ENCODE measurements at places on chromosomes 3 and 15.

- DNase-seq: peak; percentile 42
Measured at GRCh38 chr15:40857601-40858341, 13.9 kb downstream of the SPINT1 start.

GRCh38 chr3:191627064-191627463 lies 166.1 kb downstream of the PYDC2 start:
- peak; percentile 48 for DNase-seq

- DNase-seq: peak; percentile 51
Measured at GRCh38 chr3:133750259-133750656, 4.1 kb downstream of the TF start.

- DNase-seq: no peak
Measured at GRCh38 chr3:30314757-30315325, 291.6 kb upstream of the TGFBR2 start.

GRCh38 chr15:33236841-33237509 lies 42.5 kb upstream of the FMN1 start:
- no peak for DNase-seq

DNA sequence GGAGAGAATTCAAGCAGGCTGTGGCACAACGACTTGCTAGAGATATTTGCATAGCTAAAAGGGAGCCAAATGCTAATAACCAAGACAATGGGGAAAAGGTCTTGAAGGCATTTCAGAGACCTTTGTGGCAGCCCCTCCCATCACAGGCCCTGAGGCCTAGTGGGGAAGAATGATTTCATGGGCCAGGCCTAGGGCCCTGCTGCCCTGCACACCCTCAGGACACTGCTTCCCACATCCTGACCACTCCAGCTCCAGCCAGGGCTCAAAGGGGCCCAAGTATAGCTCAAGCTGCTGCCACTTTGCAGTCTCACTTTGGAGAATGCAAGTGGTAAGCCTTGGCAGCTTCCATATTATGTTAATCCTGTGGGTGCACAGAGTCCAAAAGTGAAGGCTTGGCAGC lies 21.5 kb upstream of the PTPN23 start:
- DNase-seq: no peak

DNA sequence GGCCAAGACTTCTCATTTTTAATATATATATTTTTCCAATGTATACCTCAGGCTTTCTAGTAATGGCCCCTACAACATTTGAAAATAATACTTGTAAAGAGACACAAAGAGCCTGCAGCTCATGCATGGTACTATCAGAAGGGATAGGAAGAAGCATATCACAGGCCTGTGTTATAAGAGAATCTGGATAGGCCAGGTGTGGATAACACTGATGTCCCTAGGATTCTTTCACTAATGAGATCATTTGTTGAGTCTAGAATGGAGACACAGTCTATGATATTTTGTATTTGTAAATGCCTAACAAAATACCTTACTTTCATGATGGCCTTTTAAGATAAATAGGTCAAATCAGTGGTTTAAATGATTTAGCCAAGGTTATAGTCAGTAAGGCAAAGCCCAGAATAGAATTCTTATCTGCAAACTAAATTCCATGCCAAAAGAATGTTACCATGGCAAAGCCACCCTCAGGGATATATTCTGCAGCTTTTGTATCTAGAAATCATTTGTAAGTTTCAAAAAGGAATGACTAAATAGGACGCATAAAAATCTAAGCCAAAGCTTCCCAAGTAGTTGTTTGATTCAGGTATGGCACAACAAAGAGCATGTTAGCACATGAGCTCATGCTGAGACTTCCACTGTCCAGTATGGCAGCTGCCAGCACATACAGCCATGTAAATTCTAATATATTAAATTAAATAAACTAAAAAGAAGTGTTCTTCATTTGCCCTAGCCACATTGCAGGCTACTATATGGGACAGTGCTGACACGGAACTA lies 10.0 kb downstream of the DCP1A start:
- no peak for DNase-seq

GRCh38 chr3:125594581-125595011 lies 701 bp downstream of the OSBPL11 start:
- no peak for DNase-seq

- DNase-seq: no peak
Measured at GRCh38 chr3:25604107-25604805, 60.5 kb downstream of the TOP2B start.

DNA sequence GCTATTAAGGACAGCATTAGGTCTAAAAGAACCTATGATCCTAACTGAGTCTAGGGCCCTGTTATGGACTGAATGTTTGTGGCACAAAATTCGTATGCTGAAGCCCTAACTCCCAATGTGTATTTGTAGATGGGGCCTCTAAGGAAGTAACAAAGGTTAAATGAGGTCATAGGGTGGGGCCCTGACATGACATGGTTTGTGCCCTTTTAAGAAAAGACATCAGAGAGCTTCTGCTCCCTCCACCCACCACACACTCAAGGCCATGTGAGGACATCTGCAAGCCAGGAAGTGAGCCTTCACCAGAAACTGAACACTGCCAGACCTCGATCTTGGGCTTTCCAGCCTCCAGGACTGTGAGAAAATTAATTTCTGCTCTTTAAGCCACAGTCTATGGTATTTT lies 49.2 kb downstream of the PHC3 start:
- no peak for DNase-seq

- no peak for DNase-seq
Measured at GRCh38 chr15:90893175-90894090, 9.1 kb downstream of the FES start.

DNA sequence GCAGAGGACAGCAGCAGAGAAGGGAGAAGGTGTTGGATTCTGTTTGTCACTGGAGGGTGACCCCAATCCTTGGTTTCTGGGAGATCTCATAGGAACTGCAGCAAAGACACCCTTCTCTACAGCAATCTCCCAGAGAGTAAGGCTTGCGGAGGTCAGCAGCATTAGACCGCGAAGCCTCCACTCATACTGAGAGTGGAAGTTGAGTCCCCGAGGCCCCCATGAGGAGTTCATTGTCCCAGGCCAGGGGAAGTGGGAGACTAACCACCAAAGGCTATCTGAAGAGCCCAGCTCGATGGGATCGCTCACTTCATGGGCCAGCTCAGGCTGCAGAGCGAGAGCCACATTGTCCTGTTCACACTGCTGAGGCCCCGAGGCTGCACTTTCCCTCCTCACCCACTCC lies 44.6 kb downstream of the GLDN start:
- DNase-seq: no peak

- no peak for DNase-seq
Measured at GRCh38 chr15:96354731-96355567, 24.4 kb downstream of the NR2F2 start.

DNA sequence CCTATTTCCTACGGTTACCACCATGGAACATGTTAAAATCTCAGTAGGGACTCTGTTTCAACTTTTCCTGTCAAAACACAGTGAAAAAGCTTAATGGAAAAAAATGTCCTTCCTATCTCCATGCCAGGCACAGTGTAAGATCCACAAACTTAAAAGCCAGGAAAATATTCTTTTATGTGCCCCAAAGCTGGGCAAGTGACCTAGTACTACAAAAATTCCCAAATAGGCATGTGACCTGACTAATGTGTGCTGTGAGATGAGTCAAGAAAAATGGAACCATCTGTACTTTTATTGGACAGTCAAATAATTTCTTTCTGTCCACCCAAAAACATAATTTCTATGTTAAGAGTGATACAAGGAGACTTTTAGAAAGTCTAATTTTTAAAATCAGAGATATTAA lies 406.0 kb downstream of the ZBTB20 start:
- no peak for DNase-seq

DNA sequence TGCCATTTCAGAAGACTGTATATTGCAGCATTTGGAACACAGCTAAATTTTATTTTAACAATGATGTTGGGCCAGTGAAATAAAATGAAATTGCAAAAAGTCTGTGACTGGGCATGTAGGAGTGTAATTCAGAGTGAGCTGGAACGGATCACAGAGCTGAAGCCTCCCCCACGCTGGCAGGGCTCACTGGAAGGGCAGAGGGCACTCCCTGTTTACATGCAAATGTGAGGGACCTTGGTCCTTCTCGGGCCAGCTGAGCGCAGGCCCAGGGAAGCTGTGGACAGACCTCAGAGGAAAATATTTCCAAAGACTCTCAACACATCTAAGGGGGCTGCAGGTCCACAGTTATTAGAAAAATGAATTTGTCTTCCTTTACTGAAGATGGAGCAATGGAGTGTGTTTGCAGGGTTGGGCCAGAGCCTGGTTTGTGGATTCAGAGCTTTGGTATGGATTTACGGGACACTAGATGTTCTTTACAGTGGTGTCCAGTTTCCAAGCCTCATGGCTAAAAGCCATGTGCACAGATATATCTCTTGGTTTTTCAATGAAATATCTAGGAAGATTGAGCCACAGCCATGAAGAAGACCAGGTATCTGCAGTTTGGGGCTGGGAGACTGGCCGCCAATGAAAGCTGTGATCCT lies 32.0 kb downstream of the TRPM1 start:
- DNase-seq: no peak

DNA sequence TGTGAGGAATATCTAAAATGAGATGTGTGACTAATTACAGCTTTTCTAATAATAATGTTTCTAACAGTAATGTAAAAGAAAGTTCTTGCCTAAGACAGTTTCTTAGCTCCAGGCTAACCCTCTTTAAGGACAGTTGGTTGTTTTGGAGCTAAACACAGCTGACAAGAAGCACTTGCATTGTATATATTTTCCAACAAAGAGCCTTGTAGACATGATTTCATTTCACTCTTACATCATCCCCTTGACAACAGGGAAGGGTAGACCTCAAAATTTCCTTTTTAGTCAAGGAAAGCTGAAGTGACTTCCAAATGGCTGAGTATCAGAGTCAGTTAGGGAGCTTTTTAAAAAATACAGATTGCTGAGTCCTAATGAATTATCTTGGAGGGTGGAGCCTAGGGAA lies 4.1 kb downstream of the ARID3B start:
- no peak for DNase-seq

DNA sequence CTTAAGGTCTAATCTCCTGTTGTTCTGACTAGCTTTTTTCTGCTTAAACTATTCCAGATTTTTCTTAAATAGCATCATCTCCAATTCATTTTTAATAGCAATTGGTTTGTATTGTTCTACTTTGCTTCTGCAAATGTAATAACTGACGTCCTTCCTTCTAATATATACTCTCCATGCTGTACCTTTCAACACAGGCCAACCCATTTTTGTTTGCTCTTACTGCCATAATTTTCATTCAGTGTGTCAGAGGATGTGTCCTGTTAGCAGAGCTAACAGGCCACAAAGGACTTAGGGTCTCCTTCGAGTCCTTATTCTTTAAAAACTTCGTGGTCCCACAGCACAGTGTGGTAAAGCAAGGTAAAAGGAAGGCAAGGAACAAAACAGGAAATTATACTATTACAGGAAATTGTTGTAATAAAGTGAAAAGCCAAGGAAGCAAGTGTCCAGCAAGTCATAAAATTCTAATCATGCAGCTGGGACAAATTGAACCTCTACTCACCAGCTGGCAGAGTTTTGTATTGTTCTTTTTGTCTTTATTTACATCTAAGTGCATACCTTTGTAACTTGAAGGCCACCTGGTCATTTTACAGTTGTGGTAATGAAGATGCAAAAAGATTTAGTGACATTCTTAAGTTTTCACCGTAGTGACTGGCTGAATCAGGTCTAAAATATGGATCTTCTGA lies 64.9 kb upstream of the ZBTB20 start:
- DNase-seq: no peak

- DNase-seq: no peak
Measured at GRCh38 chr3:59764171-59764570, 714.3 kb upstream of the CFAP20DC start.

- DNase-seq: no peak
Measured at GRCh38 chr15:89679212-89679611, at the start of gene PLIN1. Gene PLIN1, minus strand, starts transcription at chr15:89679367. Its CDS starts 1,878 bp downstream, at chr15:89677489.

DNA sequence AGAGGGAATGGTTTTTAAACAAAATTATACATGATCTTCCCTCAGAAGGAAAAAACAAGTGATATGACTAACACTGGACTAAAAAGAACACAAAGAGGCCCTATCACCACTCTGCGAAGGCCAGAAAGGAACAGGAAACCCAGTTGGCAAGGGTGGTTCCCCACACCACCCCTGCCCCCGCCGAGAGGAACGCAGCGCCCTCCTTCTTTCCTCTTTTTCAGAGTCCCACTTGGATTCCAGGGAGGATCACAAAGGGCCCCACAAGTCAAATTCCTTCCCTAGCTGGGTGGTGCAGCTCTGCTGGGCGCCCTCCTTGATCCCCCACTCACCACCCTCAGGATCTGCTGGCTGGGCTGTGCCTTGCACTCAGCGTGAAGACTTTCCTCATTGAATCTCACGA lies 29.8 kb downstream of the PLA1A start:
- DNase-seq: peak; percentile 11

- DNase-seq: no peak
Measured at GRCh38 chr3:30299674-30300385, 306.6 kb upstream of the TGFBR2 start.

DNA sequence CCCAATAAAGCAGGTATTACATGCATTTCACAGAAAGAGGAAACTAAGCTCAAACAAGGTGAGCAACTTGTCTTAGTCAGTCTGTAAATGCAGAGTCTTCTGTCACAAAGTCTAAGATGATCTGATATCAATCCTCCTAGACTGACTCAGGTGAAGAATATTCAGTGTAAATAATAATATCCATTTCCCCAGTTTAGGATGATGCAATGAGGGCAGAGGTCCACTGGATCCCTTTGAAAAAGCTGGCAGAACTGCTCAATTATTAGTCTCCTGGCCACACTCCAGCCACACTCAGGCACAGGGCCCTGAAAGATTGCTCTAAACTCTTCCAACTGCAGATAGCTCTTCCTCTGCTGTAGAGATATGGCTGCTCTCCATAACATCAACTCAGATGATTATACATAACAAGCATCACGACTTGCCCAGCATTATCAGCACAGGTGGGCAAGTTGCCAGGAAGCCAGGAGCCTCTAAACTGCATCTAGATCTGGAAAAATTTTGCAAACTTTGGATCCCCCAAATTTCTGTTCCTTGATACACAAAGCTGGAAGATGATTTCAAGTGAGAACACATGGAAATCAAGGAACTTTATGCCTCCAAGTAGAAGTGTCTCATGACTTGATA lies 129.8 kb upstream of the CPNE4 start:
- no peak for DNase-seq

- DNase-seq: no peak
Measured at GRCh38 chr3:8757551-8758518, 11.6 kb downstream of the OXTR start.

DNA sequence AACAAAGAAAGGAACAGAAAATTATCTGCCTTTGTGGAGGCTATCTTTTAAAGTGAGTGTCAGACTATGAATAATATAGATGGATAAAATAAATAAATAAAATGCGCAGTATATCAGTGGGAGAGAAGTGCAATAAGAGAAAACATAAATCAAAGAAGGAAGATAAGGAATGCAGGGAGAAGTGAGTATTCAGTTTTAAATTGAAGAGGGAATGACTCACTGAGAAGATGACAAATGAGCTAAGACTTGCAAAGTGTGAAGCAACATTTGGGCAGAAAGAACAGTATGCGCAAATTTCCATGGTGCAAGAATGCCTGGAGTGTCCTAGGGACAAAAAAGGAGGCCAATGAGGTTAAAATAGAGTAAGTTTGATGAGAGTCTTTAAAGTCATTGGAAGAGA lies 1300.1 kb upstream of the ALCAM start:
- no peak for DNase-seq

GRCh38 chr3:128279601-128279880 lies 126.3 kb downstream of the EEFSEC start:
- no peak for DNase-seq
